ENCODE measurements at places on chromosomes 3 and 15. TPM values are rescaled to one million over a fixed set of nuclear protein-coding genes. Genes with fewer than 3 reads are reported as not detected.

- DNase-seq, result no peak
These were observed 18.3 kb downstream of the THBS1 start for GRCh38 chr15:39598958-39599845.

- DNase-seq, result no peak
These were observed 288.9 kb downstream of the EFHB start for GRCh38 chr3:19645093-19645492.

- no peak for DNase-seq
These were observed 21.6 kb downstream of the CLDN18 start for GRCh38 chr3:138031536-138031935.

- DNase-seq, result no peak
These were observed 139.5 kb upstream of the HACD2 start for GRCh38 chr3:123724306-123724705.

GCSAM gene
- total RNA-seq, result not detected

Measured in mucosa of descending colon (tissue), 3 donors.